ENCODE measurements at places on chromosomes 4 and X.

- no peak for DNase-seq
These were observed 62.4 kb downstream of the ATXN3L start for GRCh38 chrX:13257223-13258051.

GRCh38 chrX:72308209-72308565 lies 2.5 kb upstream of the CITED1 start:
- no peak for DNase-seq

- no peak for DNase-seq
These were observed 1.6 kb upstream of the CCDC149 start for GRCh38 chr4:24914460-24914859.

DNA sequence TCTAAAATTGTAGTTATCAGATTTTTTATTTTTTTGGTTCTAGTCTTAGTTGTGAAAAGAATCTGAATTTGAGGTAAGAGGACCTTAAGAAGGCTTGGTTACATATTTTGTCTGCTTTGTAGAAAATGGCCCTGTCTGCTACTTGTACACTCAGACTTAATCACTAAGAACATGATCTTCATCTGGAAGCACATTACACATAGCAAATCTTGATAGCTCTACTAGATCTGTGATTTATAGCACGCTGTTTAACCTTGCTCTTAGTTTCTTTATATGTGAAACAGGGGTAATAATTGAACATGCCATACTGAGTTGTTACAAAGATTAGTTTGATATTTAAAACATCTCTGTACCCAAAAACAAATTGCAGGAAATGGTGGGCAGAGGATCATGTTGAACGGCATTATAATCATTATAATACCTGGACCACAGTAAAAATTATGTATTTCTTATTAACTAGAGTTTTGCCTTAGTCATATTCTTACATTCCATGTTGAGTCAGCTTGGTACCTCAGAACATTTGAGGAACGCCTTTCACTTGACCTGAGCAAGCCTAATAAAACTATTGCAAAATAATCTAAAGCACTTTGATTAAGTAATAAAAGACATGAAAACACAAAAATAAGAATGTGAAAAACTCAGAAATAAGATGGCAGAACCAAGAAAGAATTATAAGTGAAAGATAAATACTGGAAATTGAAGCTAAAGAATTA lies 738.0 kb upstream of the AADAT start:
- no peak for DNase-seq

DNA sequence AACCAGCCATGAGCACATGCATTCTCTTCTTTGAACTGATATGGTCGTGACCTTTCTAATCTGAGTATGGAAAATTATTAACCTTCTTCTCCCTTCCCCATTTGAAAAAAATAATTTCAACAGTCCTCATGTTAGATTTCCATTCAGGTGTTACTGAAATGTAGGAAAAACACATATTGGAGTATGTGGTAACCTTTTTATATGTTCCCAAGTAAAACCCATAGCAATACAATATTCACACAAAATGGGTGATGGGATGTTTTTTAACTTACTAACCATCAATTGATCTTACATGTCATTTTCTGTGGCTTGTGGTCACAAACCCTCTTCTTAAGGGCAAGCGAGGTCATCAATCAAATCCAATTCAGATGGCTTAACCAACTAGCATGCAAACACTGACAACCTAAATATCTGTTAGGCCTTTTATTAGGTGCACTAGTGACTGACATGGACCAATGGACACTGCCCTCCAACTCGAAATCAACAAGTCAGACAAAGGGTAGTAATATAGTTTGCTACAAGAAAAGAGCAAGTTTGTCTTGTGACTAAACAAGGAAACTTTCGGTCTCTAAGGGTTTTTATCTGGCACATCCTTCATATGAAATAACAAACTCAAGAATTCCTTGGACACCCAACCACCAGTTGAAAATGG lies 74.3 kb downstream of the CAMK2D start:
- DNase-seq = no peak
